ENCODE measurements at places on chromosomes 11 and 22. TPM values are rescaled to one million over a fixed set of nuclear protein-coding genes. Genes with fewer than 3 reads are reported as not detected.

Gene SLC15A3
- total RNA-seq: 4.0 TPM

Gene OR5P2
- total RNA-seq: not detected

Gene COMMD9
- total RNA-seq: 22.0 TPM

Gene SLC25A18
- not detected for total RNA-seq

Gene AP2A2
- 28.8 TPM for total RNA-seq

Gene OR8B3
- not detected for total RNA-seq

Gene NOX4
- total RNA-seq: 4.2 TPM

Gene DAGLA
- 4.4 TPM for total RNA-seq

Gene PAX6
- total RNA-seq: not detected

Gene C11orf97
- total RNA-seq: not detected

Gene GAB4
- not detected for total RNA-seq

Gene POU2AF1
- not detected for total RNA-seq

Gene LRP4
- 12.5 TPM for total RNA-seq

Gene SLC22A12
- total RNA-seq: not detected

Gene OR51B5
- 0.30 TPM for total RNA-seq

Gene SGSM1
- total RNA-seq: not detected

Gene MFRP
- total RNA-seq: not detected

Gene OR52I1
- not detected for total RNA-seq

Gene RIMBP3B
- total RNA-seq: not detected

Gene CDC42BPG
- total RNA-seq: under 0.01 TPM

Gene OR6T1
- not detected for total RNA-seq

Gene TYR
- total RNA-seq: not detected

Gene KRTAP5-11
- not detected for total RNA-seq

Gene RASSF7
- total RNA-seq: 7.1 TPM

Gene MMP7
- total RNA-seq: not detected

Gene KCNQ1
- not detected for total RNA-seq

Gene AQP11
- total RNA-seq: 8.9 TPM

Gene APOL1
- 29.1 TPM for total RNA-seq

Gene SLC1A2
- total RNA-seq: 0.30 TPM

All from smooth muscle cell of the umbilical artery (primary cell).